CD4-positive, alpha-beta T cell (primary cell): ENCODE measurements at places on chromosomes 13 and 19. TPM values are rescaled to one million over a fixed set of nuclear protein-coding genes. Genes with fewer than 3 reads are reported as not detected.
A peak's percentile ranks its signal among the peaks of the same experiment; 100 is the strongest.

Gene ZNF154
- total RNA-seq, result 16.9 TPM

Gene C1QTNF9B
- not detected for total RNA-seq

Gene KLHL1
- total RNA-seq, result not detected

DNA sequence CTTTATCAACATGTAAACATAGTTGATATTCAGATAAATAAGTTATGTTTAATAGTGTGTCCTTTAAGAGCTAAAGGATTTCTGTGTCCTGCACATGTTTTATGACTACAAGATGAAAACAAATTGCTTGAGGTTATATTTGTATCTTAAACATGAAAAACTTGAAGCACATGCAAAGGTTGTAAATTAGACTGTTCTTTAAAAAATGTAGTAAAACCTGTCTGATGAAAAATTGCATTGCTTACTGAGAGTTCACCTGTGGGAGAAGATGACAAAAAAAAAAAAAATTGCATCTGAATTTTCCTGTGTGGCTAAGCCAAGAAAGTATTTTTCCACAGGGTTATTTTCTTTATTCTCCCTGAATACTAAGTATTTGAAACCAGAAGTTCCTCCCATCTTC lies 25.7 kb upstream of the LMO7 start:
- no peak for DNase-seq

DNA sequence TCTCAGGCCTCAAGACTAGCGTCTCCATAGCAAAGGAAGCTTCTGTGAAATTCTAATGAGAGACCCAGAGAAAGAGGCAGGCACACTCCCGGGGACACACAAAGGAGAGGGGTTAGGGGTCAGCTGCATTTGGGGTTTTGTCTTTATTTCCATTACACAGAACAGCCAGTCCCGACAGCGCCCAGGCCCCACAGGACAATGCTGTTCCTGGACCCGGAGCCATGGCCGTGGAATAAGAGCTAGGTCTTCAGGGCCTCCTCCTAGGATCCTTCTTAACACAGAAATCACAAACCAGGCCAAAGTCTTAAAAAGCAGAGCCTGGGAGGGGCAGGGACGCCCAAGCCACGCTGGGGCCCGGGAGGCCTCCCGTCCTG lies 22.8 kb downstream of the KCTD15 start:
- no peak for DNase-seq

- no peak for DNase-seq
These were observed 41.6 kb downstream of the NDFIP2 start for GRCh38 chr13:79522583-79522982.

GRCh38 chr13:60267498-60268202 lies 103.9 kb upstream of the DIAPH3 start:
- DNase-seq, result peak; percentile 53

- no peak for DNase-seq
These were observed 74.0 kb downstream of the CEBPG start for GRCh38 chr19:33447336-33448158.

- no peak for DNase-seq
These were observed 26.5 kb downstream of the ELL start for GRCh38 chr19:18495204-18495911.

GRCh38 chr19:51439021-51439465 lies 19.2 kb downstream of the SIGLEC8 start:
- DNase-seq, result peak; percentile 71

GRCh38 chr19:39677961-39678889 lies 22.5 kb downstream of the LGALS16 start:
- DNase-seq, result no peak

GRCh38 chr19:49473868-49474541 lies at the start of gene FLT3LG:
TSS of gene FLT3LG (plus strand) at chr19:49474215. CDS start at chr19:49474640, 425 bp downstream.
- peak; percentile 93 for DNase-seq

- no peak for DNase-seq
These were observed 7.0 kb downstream of the PIP5K1C start for GRCh38 chr19:3693025-3693925.

DNA sequence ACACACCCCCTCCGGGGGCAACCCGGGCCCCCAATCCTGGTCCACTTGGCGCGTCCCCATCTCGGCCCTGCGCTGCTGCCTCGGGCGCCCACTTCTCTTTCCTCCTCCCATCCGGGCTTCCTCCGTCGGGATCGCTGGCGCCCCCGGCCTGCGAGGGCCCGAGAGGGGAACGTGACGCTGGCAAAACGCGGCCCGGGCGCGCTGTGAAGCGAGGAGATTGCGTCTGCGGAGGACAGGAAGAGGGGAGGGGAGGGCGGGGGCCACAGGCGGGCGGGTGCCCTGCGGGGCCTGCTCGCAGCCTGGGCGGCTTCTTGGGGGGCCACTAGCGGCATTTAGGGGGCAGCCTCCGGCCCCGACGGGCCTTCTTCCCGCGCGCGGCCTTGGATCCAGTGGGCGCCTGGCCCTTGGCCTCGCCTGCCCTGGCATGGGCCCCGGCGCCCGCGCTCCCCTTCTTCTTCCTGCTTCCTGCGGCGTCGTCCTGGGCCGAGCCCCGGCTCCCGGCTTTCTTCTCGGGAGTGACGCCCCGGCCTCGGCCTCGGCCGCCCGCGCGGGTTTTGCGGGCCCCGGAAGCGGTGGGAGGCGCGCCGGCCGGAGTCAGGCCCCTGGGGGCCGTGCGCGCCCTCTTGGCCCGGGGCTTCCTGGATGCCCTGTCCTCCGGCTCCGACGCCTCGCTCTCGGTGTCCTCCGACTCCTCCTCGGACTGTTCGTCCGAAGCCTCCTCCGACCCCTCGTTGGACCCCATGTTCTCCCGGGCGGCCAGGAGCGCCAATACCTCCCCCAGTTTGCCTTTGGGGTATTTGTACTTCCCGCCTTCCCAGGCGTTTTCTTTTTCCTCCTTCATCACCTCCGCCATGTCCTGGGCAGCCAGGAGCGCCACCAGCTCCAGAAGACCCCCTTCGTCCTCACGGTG lies 2.2 kb downstream of the PNMA8B start:
- DNase-seq, result no peak

GRCh38 chr19:15456871-15457700 lies 7.3 kb downstream of the RASAL3 start:
- no peak for DNase-seq

DNA sequence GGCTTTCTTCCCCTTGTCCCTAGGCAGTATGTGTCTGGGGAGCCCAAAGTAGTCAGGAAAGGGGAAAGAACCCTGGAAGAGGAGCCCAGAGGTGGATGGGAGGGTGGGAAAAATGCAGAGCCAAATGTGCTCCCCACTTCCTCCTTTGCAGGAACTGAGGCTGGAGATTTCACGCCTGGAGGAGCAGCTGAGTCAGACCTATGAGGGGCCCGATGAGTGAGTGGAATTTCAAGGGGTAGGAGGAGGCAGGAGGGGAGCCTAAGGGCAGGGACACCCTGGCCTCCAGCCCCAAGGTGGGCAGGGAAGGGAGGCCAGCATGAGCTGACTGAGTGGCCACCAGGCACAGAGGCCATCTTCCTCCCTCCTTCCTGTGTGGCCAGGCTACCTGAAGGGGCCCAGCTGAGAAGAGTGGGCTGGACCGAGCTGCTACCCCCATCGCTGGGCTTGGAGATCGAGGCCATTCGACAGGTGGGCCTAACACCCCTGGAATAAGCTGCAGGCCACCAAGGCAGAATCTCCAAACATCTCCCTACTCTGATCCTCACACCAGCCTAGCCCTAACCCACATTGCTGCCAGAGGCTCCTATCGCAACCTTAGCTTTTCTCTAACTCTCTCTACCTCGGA lies 14.3 kb downstream of the PTH2 start:
- no peak for DNase-seq

GRCh38 chr13:94239135-94239534 lies 240.3 kb downstream of the DCT start:
- no peak for DNase-seq
